ENCODE measurements at places on chromosomes 2 and 18. TPM values are rescaled to one million over a fixed set of nuclear protein-coding genes. Genes with fewer than 3 reads are reported as not detected.

C2orf72 gene
- total RNA-seq, result 4.9 TPM

SLC39A6 gene
- total RNA-seq, result 112 TPM

ERICH2 gene
- not detected for total RNA-seq

NOP58 gene
- 127 TPM for total RNA-seq

SP5 gene
- 0.77 TPM for total RNA-seq

DCC gene
- 10.0 TPM for total RNA-seq

NEUROD1 gene
- 188 TPM for total RNA-seq

KIF5C gene
- total RNA-seq, result 90.0 TPM

ZNF396 gene
- total RNA-seq, result 5.8 TPM

ALPP gene
- total RNA-seq, result not detected

RETREG2 gene
- 66.2 TPM for total RNA-seq

MAP3K19 gene
- 0.11 TPM for total RNA-seq

MPPE1 gene
- 38.1 TPM for total RNA-seq

FAM237A gene
- not detected for total RNA-seq

LIMS2 gene
- 11.2 TPM for total RNA-seq

SERPINE2 gene
- total RNA-seq, result 59.2 TPM

MC2R gene
- not detected for total RNA-seq

RTP5 gene
- not detected for total RNA-seq

AQP12A gene
- not detected for total RNA-seq

GPR35 gene
- 1.2 TPM for total RNA-seq

FAM110C gene
- total RNA-seq, result 3.9 TPM

FAM117B gene
- total RNA-seq, result 32.9 TPM

LDLRAD4 gene
- 83.4 TPM for total RNA-seq

CNOT9 gene
- total RNA-seq, result 50.5 TPM

BCL2 gene
- total RNA-seq, result 34.4 TPM

NPPC gene
- total RNA-seq, result 5.2 TPM

TFCP2L1 gene
- 1.1 TPM for total RNA-seq

PSMA8 gene
- total RNA-seq, result not detected

GPR45 gene
- total RNA-seq, result not detected

PRADC1 gene
- total RNA-seq, result 17.0 TPM

PLA2R1 gene
- 13.2 TPM for total RNA-seq

TWSG1 gene
- 81.7 TPM for total RNA-seq

SNX17 gene
- total RNA-seq, result 72.6 TPM

PKDCC gene
- 143 TPM for total RNA-seq

GPD2 gene
- total RNA-seq, result 72.7 TPM

MTIF2 gene
- total RNA-seq, result 22.8 TPM

GBX2 gene
- total RNA-seq, result 0.49 TPM

Measured in camera-type eye (tissue), 1 donor.